ENCODE measurements at places on chromosomes 13 and 19. TPM values are rescaled to one million over a fixed set of nuclear protein-coding genes. Genes with fewer than 3 reads are reported as not detected.

Gene TBXA2R
- 0.33 TPM for total RNA-seq

Gene MBD3L3
- not detected for total RNA-seq

Gene ZNF536
- total RNA-seq, result under 0.01 TPM

GRCh38 chr19:1396019-1396767 lies 5.1 kb downstream of the GAMT start:
- DNase-seq, result no peak

DNA sequence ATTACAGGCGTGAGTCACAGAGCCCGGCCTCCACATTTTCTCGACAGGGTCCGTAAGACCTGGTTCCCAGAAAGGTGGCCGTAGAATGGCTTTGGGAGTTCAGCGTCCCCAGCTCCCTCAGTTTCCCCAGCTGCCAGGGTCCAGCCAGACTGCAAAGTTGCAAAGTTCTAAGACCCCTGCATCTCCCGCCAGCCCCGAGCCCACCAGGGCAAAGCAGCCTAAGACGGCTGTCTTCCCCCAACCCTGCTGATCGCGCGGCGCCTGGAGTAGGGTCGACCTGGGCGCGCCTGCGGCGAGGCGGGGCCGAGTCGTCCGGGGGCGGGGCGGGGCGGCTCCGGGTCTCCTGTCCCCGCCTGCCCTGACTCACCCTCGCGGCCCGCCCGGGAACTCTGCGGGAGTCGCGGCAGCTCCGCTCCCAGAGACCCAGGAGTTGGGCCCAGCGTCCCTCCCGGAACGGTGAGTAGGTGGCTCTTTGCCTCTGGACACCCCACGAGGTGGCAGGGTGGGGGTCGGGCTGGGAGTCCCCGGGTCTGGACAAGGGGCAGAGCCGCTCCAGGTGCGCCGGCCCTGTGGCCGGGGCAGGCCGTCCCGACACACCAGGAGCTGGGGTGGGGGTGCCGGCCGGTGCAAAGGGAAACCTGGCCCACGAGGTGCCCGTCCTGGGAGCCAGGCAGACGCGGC lies at the start of gene LRRC8E:
LRRC8E (plus strand) TSS at position 366 of the 681 bp plus-strand sequence. CDS start 7,094 bp downstream, outside the sequence.
- DNase-seq, result no peak

Gene KLK10
- 3.3 TPM for total RNA-seq

DNA sequence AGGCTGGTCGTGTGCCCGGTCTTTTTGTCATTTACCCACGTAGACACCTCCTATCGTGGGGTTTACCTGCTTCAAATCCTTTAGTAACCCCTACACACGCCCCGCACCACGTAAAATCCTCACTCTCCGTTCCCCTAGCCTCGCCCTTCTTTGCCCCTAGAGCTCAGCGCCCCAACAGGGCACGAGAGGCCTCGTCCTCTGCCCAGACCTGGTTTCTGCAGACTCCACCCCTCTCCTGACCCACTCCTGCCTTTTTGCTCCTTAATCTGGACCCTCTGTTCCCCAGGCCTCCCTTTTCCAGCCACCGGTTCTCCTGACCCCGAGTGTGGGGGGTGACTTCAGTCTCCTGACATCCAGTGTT lies 412 bp downstream of the ZNF528 start:
- DNase-seq, result no peak

DNA sequence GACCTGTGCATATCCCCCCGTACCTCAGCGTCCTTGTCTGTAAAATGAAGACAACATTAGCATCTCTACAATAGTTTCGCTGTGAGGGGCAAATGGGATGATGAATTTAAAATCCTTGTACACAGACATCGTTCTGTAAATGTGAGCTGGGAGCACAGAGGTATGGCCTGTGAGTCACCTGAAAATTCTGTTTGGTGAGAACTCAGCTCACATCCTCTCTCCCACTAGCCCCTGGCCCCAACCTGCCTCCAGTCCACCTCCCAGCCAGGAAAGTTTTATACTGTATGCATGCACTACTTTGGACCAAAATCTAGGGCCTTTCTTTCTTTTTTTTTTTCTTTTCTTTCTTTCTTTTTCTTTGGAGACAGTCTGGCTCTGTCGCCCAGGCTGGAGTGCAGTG lies 8.7 kb upstream of the IZUMO2 start:
- DNase-seq, result no peak

GRCh38 chr13:38998739-38999138 lies 8.1 kb upstream of the STOML3 start:
- DNase-seq, result no peak

GRCh38 chr19:49554701-49555181 lies 25.6 kb downstream of the NOSIP start:
- DNase-seq, result no peak

DNA sequence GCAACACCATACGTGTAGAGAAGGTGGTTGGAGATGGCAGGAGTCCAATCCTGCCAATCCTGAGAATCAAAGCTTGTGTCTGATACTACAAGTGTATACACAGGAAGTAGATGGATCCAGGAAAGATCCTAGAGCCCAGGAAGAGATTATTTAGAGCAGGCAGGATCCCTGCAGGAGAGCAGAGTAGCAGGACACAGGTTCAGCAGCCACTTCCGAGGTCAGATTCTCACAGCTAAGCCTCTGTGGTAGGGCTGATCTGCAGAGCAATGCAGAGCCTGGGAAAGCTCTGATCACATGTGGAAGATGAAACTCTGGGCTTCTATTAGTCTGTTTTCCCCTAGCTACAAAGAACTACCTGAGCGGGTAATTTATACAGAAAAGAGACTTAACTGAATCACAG lies 28.5 kb upstream of the ZNF331 start:
- DNase-seq, result no peak

- DNase-seq, result peak; percentile 61
Observed at GRCh38 chr19:58361900-58362271, 665 bp downstream of the ZNF497 start.

Gene VSIG10L
- 1.3 TPM for total RNA-seq

DNA sequence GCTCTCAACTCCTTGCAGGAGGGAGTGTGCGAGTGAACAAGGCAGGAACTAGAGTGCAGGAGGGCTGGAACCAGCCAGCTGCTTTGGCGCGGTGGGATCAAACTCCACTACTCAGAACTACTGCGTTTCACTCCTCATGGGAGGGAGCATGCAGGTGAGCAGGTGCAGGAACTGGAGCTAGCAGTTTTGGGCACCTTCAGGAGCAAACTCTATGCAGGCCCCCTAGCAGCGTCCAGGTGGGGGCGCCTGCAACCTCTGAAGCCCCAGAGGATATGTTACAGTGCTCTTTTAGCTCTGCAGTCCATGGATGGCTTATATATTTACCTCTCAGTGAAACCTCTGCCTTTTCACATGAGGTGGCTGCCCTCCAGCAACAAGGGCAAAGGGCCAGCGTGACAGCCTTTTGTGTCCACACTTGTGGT lies 1303.4 kb downstream of the PCDH9 start:
- DNase-seq, result no peak

GRCh38 chr19:7670150-7670783 lies 1.4 kb downstream of the RETN start:
- no peak for DNase-seq

GRCh38 chr13:38752686-38753085 lies 65.8 kb downstream of the FREM2 start:
- no peak for DNase-seq

Gene C13orf42
- not detected for total RNA-seq

Gene IRGC
- total RNA-seq, result not detected

GRCh38 chr13:35917252-35917941 lies 213.8 kb downstream of the DCLK1 start:
- no peak for DNase-seq

GRCh38 chr19:8334458-8335342 lies 8.4 kb downstream of the KANK3 start:
- DNase-seq, result no peak

- DNase-seq, result no peak
Observed at GRCh38 chr13:90838317-90838960, 509.0 kb upstream of the MIR17HG start.

Gene ZNF541
- total RNA-seq, result not detected

- DNase-seq, result no peak
Observed at GRCh38 chr19:50184196-50184595, 19.2 kb upstream of the MYH14 start.

- DNase-seq, result no peak
Observed at GRCh38 chr13:26872525-26873385, 112.2 kb upstream of the GPR12 start.

GRCh38 chr13:47287291-47287751 lies 390.5 kb upstream of the HTR2A start:
- no peak for DNase-seq

- no peak for DNase-seq
Observed at GRCh38 chr19:10338940-10339339, 484 bp downstream of the ICAM3 start.

GRCh38 chr13:40770609-40770933 lies 419 bp downstream of the MRPS31 start:
- DNase-seq, result no peak

DNA sequence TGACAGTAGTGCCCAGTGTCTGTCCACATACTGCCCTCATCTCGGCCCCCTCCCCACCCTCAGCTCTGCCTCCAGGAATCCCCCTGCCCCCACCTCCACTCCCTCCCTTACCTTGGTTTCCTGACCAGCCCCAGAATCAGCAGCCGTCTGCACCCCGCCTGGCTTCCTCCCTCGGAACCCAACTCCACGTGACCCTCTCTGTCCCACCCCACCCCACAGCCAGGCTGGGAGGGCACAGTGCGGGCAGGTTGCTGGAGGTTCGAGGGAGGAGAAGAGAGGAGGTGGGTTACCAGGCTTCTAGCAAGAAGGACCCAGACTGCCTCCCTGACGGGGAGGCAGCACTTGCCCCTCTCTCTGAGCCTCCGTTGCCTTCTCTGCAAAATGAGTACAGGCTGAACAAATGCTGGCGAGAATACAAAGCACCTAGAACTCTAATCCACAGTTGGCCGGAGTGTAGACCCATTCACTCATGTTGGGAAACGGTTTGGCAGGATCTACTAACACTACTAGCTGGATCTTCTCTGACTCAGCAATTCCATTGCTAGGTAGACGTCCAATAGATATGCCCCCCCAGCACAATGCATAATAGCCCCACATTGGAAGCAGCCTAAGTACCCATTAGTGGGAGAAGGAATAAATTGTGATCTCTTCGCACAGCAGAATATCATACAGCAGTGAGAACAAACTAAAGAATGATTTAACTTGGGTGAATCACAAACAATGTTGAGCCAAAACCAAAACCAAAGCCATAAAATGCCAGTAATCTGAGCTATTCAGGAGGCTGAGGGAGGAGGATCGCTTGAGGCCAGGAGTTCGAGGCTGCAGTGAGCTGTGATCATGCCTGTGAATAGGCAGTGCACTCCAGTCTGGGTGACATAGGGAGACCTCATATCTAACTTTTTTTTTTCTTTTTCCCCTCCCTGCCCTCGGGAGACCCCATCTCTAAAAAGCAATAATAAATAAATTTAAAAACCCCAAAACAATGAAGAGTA lies at the start of gene RASAL3:
RASAL3 (minus strand) TSS at position 151 of the 992 bp plus-strand sequence. CDS start 186 bp downstream, outside the sequence.
- no peak for DNase-seq

- no peak for DNase-seq
Observed at GRCh38 chr13:89269737-89270136, 1598.6 kb downstream of the SLITRK5 start.

DNA sequence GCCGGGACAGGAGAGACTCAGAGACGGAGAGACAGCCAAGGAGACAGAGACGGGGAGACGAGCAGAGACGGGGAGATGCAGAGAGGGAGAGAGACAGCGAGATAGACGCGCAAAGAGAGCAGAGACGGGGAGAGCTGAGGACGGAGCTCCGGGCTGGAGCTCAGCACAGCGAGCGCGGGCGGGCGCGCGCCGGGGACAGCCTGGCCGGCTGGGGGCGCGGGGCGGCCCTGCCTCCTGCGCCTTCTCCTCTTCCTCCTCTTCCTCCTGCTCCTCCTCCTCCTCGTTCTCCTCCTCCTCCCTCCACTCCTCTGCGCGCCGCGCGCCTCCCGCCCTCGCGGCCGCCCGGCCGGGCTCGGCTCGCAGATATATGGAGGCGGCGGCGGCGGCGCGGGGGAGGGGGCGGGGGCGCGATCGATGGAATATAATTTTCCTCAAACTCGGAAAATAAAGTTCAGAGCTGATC lies at the start of gene ERFL:
ERFL (minus strand) TSS at position 229 of the 463 bp plus-strand sequence. CDS start 15,530 bp downstream, outside the sequence.
- DNase-seq, result no peak

DNA sequence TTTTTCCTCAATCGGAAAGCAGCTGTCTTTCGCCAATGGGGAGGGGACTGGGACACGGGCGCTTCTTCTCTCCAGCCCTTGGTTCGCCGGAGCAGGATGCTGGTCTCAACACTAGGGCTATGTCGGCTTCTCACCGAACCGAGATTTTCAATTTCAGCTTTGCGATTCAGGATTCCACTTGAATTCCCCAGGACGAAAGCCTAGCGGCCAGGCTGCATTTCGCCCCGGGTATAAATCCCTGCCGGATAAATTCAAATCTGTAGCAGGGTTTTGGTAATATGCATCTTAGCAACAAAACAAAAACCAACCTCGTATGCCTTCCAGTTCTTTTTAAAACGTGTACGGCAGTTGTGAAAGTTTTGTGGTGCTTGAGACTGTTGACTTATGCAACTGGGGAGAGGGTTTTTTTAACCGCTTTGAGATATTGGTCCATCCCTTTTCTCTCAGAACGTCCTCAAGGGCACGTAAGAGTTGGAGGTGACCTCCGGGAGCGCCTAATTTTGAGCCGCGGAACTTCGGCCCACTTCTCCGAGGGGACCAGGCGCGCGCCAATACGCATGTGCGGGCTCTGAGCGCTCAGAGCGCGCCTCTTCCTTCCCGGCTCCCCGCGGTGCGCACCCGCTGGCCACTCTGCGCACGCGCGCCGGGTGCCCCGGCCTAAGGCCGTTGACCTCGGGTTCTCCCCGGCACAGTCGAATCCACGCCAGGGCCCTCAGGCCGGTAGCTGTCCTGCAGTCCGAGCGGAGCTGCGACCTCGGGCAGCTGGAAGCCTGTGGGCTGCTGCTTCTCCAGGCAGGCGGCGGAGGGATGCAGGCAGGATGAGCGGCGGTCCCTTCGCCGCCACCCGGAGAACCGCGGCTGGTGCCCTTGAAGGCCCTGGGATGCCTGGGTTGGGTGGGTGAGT lies 7.6 kb downstream of the POU4F1 start:
- no peak for DNase-seq

DNA sequence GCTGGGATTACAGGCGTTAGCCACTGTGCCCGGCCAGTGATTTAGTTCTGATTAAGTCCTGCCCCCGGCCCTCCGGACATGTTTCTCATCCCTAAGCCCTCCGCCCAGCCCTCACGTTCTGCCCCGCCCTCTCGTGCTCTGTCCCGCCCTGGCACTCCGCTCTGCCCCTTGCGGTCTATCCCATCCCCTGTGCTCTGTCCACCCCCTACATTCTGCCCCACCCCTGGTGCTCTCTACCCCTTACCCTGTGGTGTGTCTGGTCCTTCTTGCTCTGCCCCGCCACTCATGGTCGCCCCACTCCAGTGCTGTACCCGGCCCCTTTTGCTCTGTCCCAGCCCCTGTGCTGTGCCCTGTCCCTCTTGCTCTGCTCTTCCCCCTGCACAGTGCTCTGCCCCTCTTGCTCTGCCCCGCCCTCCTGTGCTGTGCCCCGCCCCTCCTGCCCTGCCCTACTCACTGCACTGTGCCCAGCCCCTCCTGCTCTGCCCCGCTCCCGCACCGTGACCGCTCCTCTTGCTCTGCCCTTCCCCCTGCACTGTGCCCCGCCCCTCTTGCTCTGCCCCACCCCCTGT lies 3.0 kb downstream of the GTPBP3 start:
- no peak for DNase-seq
